ENCODE measurements at places on chromosomes 16 and 17.
A peak's percentile ranks its signal among the peaks of the same experiment; 100 is the strongest.

GRCh38 chr16:67271446-67271845 is 7.9 kb upstream of the PLEKHG4 start:
- DNase-seq: no peak

- DNase-seq: no peak
These were observed 14.1 kb downstream of the NQO1 start for GRCh38 chr16:69712277-69712676.

- peak; percentile 30 for DNase-seq
These were observed 70.8 kb downstream of the XPO6 start for GRCh38 chr16:28140788-28141618.

- no peak for DNase-seq
These were observed 669.1 kb upstream of the SALL1 start for GRCh38 chr16:51820176-51820575.

DNA sequence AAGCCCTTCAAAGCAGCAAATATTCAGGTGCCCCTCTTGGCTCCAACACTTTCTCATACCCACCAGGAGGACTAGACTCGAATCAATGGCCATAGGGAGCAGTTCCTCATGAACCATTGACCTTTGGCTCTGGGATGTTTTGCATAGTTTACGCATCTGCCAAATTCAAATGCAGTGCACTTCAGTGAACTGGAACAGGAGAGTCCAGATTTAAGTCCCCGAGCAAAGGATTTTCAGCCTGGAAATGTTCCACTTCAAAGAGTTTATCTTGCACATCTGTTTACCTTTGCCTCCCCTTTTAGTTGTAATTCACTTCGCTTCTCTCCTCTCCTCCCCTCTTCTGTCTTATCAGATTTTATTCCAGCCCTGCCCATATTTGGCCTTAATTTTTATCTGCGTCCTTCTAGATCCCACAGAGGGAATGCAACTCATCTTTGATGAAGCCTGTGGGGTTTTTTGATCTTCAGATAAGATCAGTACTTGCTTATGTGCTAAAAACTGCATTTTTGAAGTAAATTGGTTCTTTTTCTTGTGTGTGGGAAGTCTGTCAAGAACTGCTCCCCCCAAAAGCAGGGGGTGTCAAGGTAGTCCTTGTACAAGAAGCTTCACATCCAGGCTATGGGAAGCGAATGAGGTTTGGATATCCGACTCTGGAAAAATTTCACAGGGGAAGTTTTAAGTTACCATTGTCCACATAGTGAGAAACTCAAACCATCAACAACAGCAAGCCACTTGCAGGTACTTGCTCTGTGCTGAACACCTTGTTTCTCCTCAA is 281.6 kb downstream of the RBFOX1 start:
- no peak for DNase-seq

Data from stimulated activated CD8-positive, alpha-beta memory T cell treated with anti-CD3 and anti-CD28 coated beads, Interleukin-12 subunit alpha, Interleukin-12 subunit beta, amount 100 ng/mL, for 4 hours (primary cell).